Aorta (tissue), 5 donors: ENCODE measurements at places on chromosomes 16 and 17. TPM values are rescaled to one million over a fixed set of nuclear protein-coding genes. Genes with fewer than 3 reads are reported as not detected.

GPR142 gene
- polyA plus RNA-seq: not detected

RAB26 gene
- 4.8 TPM for polyA plus RNA-seq

SLC2A4 gene
- polyA plus RNA-seq: 0.63 TPM

CD7 gene
- 0.33 TPM for polyA plus RNA-seq

NUPR1 gene
- polyA plus RNA-seq: 85.0 TPM

PRSS33 gene
- 0.08 TPM for polyA plus RNA-seq

PEMT gene
- polyA plus RNA-seq: 4.5 TPM

KRTAP1-5 gene
- polyA plus RNA-seq: not detected

CES3 gene
- polyA plus RNA-seq: 1.5 TPM

SNX20 gene
- polyA plus RNA-seq: 0.41 TPM

NACA2 gene
- polyA plus RNA-seq: not detected

TNP2 gene
- not detected for polyA plus RNA-seq

TMEM132E gene
- polyA plus RNA-seq: 0.25 TPM
